Naive thymus-derived CD4-positive, alpha-beta T cell (primary cell): ENCODE measurements at places on chromosomes 6 and 20.

GRCh38 chr6:30155520-30156261 lies 5.3 kb downstream of the TRIM10 start:
- DNase-seq = no peak

DNA sequence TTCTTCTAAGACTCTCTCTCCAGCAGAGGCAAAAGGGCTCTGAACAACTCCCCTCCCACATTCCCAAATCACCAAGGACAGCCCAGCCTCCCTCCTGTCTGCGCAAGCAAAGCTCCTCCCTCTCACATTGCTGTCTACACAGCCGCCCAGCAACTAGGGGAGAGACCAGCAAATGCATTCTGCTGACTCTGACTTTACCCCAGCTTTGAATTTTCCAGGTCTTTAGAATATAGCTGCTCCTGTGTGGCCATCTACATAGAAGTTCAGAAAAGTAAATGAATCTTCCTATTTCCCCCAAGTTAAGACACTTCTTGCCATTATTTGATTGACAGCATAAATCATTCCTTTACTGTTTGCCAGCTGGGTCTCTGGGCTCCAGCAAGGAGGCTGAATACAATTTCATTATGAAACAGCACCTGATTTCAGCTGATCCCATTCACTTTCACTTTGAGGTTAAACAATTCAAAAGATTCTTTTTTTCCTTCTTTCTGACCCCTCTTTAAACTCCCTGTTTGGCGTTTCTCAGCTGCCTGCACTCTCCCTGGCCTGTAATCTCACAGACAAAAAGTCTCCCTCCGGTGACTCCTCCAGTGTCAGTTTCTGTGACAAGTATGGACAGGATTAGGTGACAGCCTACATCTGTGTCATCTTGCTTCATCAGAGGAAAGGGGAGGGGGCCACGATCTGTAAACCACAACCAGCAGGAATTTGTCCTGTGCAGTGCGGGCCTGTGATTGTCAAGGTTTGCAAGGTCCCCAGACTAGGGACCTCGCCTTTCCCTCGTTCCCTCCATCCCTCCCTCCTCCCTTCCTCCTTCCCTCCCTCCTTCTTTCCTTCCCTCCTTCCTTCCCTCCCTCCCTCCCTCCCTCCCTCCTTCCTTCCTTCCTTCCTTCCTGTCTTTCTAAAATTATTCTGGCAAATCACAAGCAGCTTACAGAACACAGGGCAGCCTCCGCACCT lies 205.6 kb upstream of the RIN2 start:
- no peak for DNase-seq

DNA sequence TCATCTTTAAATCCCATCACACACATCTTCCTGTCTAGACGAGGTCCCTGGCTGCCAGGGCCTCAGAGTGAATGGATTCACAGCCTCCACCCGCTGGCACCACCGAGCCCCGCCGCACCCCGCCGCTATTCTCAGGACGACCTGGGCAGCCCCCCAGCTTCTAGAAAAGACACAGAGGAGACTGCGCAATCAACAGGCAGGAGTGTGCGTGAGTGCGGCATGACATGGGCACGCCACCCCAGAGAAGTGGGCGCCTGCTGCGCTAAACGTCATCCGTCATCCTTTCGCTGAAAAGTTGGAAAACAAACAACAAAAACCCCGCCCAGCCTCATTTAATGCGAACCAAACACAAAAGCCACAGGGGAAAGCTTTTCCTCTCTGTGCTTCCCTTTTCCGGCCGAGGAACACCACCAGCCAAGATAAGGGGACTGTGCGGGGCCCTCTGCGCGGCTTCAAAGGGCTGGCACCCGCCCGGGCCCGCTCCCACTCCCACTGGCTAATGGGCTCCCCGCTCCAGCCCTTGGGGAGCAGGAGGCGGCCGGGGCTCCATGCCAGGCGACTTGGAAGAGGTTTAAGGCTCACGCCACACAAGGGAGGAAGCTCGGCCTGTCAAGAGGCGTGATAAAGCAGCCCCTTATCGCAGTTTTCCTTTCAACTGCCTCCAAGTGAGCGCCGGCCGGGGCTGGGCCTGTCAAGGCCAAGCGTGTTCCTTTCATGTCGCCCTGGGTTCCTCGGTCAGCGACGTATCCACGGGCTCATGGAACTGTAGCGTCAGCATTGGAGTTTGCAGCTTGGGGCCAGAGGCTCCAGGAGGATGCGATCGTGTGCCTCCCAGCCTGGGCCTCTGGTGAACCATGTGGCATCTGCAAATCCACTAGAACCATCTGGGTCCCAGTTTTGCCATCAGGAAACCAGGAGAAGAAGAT lies 50.1 kb downstream of the NFATC2 start:
- no peak for DNase-seq

GRCh38 chr6:24936641-24937317 lies 1.0 kb upstream of the RIPOR2 start:
- DNase-seq = no peak

GRCh38 chr6:130152908-130153510 lies 69.7 kb downstream of the SAMD3 start:
- no peak for DNase-seq

- peak; percentile 81 for DNase-seq
Observed at GRCh38 chr6:34182751-34183531, 37.1 kb upstream of the GRM4 start.

DNA sequence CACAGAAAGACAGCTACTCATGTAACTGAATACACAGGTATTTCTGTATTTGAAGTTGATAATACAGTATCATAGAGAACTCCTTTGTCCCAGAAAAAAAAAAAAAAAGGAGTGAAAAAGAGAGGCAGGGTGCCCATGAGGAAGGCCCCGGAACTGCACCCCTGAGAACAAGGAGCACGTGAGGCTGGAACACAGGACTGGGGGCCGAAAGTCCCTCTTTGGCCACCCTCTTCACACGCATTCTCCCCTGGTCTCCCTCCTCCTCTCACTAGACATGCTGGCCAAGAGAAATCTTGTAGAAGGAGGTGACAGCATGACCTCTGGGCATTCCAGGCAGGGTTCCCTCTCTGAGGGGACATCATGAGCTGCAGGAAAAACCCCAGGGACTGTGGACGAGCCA lies 62.7 kb upstream of the TRAF3IP2 start:
- no peak for DNase-seq

GRCh38 chr6:169521825-169522224 lies 180.0 kb downstream of the WDR27 start:
- DNase-seq = no peak

GRCh38 chr20:57603120-57603519 lies 17.1 kb downstream of the ZBP1 start:
- DNase-seq = no peak

- DNase-seq = no peak
Observed at GRCh38 chr6:45667300-45667699, 289.6 kb upstream of the SUPT3H start.

DNA sequence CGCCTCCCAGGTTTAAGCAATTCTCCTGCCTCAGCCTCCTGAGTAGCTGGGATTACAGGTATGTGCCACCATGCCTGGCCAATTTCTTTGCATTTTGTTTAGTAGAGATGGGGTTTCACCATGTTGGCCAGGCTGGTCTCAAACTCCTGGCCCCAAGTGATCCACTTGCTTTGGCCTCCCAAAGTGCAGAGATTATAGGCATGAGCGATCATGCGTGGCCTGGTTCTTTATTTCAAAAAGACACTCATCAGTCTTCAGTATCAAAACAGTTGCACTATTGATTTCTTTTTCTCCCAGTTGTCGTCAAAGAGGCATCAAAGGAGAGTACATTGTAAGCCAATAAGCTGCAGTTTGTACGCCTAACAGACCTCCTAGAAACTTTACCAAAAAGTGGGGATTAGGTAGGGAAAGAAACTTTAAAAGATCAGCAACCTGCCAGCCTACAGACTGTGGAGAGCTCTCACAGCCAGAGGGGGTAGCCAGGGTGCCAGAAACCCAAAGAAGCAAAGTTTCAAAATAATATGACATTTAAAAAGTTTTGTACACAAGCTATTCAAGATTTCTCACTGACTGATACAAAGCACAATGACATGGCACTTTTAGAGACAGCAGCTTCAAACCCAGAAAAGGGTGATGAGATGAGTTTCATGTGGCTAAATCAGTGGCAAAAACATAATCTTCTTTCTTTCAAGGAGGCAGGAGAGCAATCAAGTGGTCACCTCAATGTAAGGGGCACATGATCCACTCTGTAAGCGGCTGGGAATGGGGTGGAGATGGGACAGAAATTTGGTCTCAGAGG lies 83.0 kb upstream of the RALY start:
- no peak for DNase-seq

GRCh38 chr20:41533537-41534136 lies 84.5 kb downstream of the CHD6 start:
- DNase-seq = no peak

GRCh38 chr20:21053002-21053762 lies 53.0 kb downstream of the LINC00237 start:
- DNase-seq = no peak
